ENCODE measurements at places on chromosomes 5 and 9.

DNA sequence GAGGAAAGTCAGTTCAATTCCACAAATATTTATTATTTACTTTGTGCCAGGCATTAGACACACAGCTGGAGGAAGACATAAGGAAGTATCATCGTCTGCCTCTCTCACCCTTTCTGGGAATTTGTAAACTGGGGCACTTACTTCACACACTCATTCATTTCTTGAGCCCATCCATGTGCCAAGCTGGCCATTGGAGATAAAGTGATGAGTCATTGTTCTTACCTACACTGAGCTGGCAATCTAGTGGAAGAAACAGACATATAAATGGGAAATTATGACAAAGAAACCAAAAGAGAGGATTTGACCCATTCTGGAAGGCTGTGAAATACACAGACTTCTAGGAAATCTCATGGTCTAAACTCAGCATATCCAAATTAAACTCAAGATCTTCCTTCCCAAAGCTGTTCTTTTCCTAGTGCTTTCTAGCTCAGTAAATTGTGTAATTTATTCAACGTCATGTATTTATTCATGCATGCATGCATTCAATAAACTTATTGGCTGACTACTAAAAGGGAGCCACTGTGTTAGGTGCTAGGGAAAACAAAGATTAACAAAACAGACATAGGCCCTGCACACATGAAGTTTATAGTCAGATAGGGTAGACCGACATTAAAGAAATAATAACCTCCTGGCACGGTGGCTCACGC, 65.3 kb downstream of the SH3RF2 start:
- DNase-seq: no peak

DNA sequence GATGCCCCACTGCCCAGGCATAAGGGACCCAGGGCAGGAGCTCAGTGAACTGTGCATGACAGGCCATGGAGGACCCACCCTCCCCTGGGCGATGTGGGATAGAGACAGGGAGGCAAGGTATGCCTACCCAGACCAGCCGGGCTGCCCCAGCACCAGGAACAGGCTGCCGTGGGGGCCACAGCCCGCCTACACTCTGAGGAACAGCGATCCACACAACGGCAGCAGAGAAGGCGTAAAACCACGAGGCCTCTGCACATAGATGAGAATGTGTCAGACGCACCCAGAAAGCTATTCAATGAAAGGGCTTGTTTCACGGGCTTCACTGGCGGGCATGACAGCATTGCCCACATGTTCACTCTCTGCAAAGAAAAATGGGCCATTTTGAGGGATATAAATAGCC, 49.5 kb downstream of the SEMA4D start:
- no peak for DNase-seq

GRCh38 chr5:51018423-51018822, 352.0 kb downstream of the PARP8 start:
- DNase-seq: no peak

DNA sequence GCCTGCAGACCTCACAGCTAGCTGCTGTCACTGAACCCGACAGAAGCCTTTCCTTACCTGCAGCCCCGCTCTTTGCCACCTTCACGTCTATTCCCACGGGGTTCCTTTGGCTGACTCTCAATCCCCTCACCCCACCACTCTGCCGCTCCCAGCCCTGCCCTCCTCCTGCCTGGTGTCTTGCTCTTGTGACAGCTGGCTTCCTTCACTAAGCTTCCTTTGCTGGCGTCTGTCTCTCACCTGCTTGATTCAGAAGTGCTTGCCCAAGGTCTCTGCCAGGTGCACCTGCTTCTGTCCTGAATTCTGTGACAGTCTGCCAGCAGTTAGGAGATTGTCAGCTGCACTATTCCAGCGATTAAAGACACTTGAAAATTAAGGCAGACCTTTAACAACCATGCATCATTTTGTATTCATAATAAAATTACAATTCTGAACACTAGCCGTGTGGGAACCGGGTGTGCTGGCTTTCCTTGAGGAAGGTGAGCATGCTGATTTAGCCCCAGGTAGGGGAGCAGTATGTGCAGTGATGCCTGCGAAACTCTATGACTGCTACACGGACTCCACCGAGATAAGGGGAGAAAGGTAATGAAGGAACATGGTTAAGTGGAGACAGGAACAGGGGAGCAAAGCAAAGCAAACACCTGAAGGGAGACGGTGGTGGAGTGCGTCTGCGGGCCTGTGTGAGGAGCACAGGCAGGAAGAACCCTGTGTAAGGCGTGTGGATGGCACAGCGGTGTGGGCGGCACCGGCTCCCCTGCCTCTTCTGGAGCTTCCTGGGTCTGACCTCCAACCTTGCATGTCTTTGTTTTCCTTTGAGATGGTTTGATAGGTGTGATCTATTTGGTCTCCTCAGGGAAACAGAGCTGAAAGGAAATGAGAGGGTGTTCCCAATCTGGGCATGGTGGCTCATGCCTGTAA, 80.1 kb upstream of the CACNA1B start:
- no peak for DNase-seq

GRCh38 chr5:90131383-90132133, 278.0 kb downstream of the CETN3 start:
- DNase-seq: no peak

DNA sequence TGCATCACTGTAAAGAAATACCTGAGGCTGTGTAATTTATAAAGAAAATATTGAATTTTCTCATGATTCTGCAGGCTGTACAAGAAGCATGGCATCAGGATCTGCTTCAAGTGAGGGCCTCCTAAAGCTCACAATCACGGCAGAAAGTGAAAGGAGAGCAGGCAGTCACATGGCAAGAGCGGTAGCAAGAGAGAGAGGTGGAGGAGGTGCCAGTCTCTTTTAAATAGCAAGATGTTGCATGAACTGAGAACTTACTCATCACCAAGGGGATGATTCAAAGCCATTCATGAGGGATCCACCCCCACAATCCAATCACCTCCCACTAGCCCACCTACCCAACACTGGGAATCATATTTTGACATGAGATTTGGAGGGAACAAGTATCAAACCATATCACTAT, 184.5 kb upstream of the PAPPA start:
- peak; percentile 49 for DNase-seq

DNA sequence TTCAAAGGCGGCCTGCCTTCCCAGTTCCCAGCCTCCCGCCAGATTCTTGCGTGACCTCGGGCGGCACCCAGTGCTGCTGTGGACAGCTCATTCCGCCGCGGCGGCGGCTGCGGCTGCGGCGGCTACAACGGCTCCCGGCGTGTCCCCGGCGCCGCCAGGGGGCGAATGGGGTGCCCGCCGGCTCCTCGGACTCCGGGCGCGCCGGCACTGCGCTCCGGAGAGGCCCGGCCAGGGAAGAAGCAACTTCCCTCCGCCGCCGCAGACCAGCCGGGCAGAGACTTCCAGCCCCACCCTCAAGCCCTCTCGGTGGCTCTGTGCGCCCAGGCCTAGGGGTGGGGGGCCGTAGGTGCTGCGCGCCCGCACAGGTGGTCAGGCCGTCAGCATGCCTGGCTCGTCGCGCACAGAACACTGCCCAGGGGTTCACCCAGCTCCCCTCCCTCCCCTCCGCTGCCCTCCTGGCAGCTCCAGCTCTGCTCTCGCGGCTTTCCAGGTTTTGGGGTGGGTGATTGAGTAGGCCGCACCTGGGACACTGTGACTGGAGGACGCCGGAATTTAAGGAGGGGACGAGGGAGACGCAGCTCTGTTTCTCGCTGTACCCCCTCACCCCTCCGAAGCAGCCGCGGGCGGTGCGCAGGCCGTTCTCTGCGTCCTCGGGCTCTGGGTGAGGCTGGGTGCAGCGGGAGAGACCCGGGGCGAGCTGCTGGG, 20.2 kb downstream of the IGIP start:
- DNase-seq: peak; percentile 68

- DNase-seq: peak; percentile 85
Measured at GRCh38 chr9:25677301-25678146, 720 bp downstream of the TUSC1 start.

DNA sequence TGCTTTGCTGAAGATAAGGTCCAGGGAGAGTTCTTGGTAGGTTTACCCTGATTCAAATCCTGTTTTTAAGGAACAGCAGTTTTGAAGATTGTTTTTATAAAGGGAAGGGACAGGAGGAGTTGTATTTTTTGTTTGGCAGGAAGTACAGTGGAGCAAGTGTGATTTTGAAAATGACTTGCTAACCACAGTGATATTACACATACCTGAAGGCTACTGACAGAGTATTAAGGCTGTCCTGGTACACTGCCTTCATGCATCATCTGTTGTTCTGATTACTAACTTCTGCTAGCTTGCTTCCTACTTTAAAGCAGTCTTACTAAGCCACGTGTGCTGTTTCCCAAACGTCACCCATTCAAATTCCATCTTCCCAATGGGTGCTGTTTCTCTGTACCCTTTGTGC, 559.5 kb upstream of the SGCD start:
- DNase-seq: no peak

- peak; percentile 42 for DNase-seq
Measured at GRCh38 chr5:148687427-148687826, 33.1 kb upstream of the HTR4 start.

DNA sequence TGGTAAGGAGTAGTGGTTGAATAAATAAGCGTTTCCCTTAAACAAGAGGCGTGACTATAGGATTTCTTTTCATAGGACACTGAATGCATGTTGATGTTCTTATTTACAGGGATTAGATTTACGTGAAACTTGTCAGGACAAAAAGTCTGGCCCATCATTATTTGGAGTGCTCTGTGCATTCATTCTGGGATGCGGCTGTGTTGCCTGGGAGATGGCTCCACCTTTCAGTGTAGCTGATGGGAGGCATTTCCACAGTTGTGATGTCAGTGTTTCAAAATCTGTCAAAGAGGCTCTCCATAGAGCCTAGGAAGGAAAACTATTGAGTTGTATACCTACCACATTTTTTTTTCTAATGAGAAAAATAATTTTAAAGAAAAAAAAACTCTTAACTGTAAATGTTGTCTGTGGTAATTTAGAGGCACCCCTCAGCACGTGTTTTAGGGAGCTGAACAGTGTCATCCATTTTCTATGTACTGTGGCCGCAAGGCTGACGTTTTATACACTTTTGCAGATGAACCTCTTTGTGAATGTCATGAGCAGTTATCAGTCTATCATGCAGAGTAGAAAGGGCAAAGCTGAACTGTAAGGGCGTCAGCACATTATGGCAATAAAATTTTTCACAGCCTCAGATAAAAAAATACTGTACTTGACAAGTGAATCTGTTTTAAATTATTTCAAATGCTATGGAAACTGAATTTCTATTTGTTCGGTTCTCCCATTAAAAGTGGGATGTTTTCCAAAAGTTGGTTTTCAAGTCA, 202.7 kb downstream of the PBX3 start:
- DNase-seq: no peak

- no peak for DNase-seq
Measured at GRCh38 chr5:119343766-119344165, 12.1 kb upstream of the TNFAIP8 start.

GRCh38 chr9:99024959-99025358, 80.0 kb upstream of the TGFBR1 start:
- DNase-seq: peak; percentile 56

DNA sequence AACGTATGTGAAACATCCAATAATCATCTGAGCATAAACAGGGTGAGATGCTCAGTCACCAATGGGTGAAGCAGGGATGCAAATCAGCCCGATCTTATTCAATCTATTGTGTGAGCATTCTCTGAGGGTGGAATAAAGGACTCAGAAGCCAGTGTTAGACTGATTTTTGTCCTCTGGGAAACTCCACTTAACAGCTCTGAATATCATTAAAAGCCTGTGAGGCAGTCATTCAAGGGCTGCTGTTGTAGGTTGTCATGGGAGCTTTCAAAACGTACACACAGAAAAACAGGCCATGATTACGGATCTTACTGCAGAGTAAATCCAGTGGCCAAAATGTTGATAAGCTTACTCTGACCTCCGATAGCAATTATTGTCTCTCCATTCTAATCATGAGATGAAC, 266.5 kb upstream of the EFNA5 start:
- DNase-seq: no peak

DNA sequence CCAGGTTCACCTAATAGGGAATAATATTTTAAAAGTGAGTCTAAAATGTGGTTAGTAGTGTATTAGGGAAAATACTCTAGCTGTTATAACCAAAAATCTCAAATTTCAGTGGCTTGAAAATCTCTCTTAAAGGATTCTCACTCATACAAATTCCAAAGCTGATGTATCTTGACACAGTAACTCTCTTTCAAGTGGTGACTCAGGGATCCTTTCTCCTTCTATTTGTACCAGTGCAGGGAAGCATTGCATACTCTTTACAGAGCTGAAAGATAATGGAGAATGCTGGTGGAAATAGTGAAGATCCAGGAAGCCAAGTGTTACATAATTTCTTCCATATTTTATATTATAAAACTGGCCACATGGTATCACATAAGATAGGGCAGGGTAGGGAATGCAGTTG, 560.2 kb upstream of the CDH9 start:
- DNase-seq: peak; percentile 31

- DNase-seq: no peak
Measured at GRCh38 chr9:86865952-86866351, 81.4 kb downstream of the GAS1 start.

GRCh38 chr5:174601946-174602345, 122.4 kb upstream of the MSX2 start:
- DNase-seq: no peak

DNA sequence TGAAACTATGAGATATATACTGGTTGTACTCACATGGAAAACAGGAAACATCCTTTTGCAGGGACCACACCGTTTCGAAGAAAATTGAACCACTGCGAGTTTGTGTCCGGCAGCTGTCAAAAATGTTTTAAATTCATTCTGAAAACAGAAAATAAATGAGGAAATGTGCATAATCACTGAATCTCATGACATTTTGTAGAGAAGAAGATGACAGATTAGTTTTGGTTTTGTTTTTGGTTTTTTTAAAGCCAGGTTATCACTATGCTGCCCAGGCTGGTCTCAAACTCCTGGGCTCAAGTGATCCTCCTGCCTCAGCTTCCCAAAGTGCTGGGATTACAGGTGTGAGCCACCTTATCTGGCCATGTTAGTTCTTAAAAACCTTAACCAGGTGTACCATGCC, 3.5 kb downstream of the TXNDC8 start:
- DNase-seq: no peak

- DNase-seq: no peak
Measured at GRCh38 chr9:116340270-116340669, 186.7 kb downstream of the PAPPA start.

DNA sequence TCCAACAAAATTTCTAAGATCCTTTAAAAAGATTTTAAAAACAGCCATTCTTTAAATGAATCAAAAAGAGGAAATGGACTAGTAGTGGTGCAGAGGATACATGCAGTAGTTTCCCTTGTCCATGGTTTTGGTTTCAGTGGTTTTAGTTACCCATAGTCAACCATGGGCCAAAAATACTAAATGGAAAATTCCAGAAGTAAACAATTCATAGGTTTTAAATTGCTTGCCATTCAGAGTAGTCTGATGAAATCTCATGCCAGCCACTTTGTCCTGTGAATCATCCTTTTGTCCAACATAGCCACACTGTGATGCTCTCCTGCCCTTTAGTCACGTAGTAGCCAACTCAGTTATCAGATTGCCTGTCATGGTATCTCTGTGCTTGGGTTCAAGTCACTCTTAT, 286.1 kb downstream of the ANXA1 start:
- DNase-seq: no peak

- no peak for DNase-seq
Measured at GRCh38 chr9:27595733-27596132, 22.5 kb upstream of the C9orf72 start.

Data from cardiac fibroblast (primary cell).